ENCODE measurements at places on chromosomes 12 and 14.
A peak's percentile ranks its signal among the peaks of the same experiment; 100 is the strongest.

DNA sequence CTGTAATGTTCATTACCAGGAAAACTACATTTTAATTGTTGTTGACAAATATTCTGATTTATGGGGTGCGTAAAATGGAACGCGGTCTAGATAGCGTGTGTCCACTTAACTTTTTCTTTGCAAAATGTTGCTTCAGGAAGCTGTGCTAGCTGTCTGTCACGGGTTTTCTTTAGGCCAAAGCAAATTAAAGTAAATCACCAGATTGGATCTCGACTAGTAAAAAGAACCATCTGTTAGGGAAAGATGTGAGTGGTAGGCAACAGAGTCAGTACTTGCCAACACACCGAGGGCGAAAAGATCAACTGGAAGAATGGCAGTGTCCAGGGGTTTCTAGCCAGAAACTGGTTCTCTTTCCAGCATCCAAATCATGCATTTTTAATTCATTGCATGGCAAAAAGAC lies 404.9 kb upstream of the TMPO start:
- DNase-seq, result no peak

GRCh38 chr12:15701206-15701605 lies 88.0 kb downstream of the EPS8 start:
- DNase-seq, result no peak

GRCh38 chr14:104356020-104356737 lies 217.8 kb downstream of the KIF26A start:
- DNase-seq, result no peak

DNA sequence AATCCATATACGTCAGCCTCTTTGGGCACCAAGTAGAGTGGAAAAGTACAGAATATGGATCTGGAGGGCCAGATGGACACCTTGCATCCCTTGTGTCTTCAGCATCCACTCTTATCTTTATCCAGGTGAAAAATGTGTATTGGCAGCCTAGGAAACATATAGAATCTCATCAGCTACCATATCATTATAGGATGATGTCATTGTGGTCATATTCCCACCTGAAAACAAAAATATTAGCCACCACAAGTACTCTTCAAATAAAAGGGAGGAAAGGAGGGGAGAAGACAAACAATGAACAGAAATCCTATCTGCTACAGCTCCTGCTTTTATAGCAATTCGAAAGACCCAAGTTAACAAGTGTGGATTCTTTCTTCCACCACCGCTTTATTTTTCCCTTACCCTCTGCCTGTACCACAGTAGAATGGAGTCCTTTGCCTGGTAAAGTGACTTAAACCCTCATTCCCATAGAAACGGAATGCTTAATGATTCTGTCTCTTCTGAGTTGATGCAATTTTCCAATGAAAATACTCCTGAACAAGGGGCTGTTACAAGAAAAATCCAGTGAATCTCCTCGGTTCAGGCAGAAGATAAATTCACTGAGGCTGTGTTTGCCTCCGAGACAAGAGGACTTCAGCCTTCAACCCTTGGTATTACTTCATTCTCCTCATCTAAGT lies 13.8 kb upstream of the IL26 start:
- DNase-seq, result no peak

- DNase-seq, result peak; percentile 77
Observed at GRCh38 chr12:70243510-70244371, 508 bp downstream of the CNOT2 start.

- DNase-seq, result no peak
Observed at GRCh38 chr12:109393437-109394345, 46.0 kb downstream of the MYO1H start.
